ENCODE measurements at places on chromosomes 12 and 14.
A peak's percentile ranks its signal among the peaks of the same experiment; 100 is the strongest.

GRCh38 chr12:104956870-104957718, 996 bp downstream of the SLC41A2 start:
- DNase-seq, result no peak

DNA sequence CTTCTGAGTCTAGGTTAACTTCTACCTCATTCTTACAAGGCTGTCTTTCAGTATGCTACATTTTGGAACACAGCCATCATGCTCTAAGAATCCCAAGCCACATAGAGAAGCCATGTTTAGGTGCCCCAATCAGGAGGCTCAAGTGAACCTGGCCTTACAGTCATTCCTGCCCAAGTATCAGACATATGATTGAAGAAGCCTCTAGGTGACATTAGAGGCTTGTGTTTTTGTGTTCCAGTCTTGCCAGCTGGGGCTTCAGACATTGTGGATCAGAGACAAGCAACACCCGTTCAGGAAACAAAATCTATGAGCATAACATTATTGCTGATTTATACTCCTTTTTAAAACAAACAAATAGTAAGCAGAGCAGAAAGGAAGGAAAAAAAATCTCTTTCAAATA, 8.1 kb upstream of the SLC16A7 start:
- DNase-seq, result no peak

- DNase-seq, result no peak
Observed at GRCh38 chr12:127479256-127479655, 787.7 kb upstream of the TMEM132C start.

- DNase-seq, result no peak
Observed at GRCh38 chr14:39680777-39681176, 248.5 kb upstream of the FBXO33 start.

GRCh38 chr12:110943373-110943772, 23.0 kb upstream of the MYL2 start:
- DNase-seq, result no peak

- peak; percentile 53 for DNase-seq
Observed at GRCh38 chr14:41167040-41167439, 439.6 kb upstream of the LRFN5 start.
